ENCODE measurements at places on chromosomes 4 and X.

GRCh38 chrX:10507181-10507580 lies 113.2 kb downstream of the MID1 start:
- no peak for DNase-seq

- no peak for DNase-seq
Measured at GRCh38 chr4:38924353-38924752, 56.7 kb downstream of the FAM114A1 start.

DNA sequence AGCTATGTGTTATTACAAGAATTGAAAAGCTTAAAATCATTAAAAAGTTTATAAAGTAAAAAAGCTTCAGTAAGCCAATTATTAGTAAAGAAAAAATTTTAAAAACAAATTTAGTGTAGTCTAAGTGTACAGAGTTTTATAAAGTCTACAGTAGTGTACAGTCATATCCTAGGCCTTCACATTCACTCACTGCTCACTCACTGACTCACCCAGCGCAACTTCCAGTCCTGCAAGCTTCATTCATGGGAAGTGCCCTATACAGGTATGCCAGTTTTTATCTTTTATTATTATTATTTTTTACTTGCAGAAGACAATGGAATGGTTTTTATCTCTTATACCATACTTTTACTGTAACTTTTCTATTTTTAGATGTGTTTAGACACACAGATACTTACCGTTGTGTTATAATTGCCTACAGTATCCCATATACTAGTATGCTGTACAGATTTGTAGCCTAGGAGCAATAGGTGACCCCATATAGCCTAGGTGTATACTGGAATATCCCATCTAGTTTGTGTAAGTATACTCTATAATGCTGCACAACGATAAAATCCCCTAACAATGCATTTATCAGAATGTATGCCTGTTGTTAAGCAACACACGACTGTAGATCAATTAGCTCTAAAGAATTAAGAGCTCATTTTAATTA lies 230.7 kb downstream of the DCLK2 start:
- no peak for DNase-seq

- DNase-seq, result no peak
Measured at GRCh38 chrX:11040405-11040804, 70.7 kb upstream of the HCCS start.

GRCh38 chrX:68832101-68832416 lies 3.2 kb downstream of the EFNB1 start:
- DNase-seq, result no peak

- peak; percentile 4 for DNase-seq
Measured at GRCh38 chr4:103915224-103915869, 195.6 kb upstream of the TACR3 start.

- no peak for DNase-seq
Measured at GRCh38 chr4:150126201-150126863, 48.1 kb downstream of the DCLK2 start.

DNA sequence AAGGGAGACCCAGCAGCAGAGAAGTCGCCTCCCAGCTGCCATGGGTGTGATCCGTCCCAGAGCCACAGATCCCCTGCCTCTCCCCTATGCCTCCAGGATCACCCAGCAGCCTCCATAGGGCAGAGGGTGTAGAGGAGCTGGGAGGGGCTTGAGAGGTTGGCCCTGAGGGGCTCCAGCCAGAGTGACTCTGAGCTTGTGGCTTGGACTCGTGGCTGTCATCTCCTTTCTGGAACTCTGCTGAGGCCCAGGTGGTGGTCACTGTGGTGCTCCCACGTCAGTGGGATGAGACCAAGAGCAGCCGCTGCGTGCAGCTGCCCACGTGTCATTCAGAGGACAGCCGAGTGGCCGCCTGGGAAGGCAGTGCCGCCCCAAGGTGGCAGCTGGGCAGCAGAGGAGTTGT lies 4.2 kb downstream of the TACC3 start:
- DNase-seq, result no peak

GRCh38 chr4:81399306-81400086 lies 72.2 kb downstream of the RASGEF1B start:
- DNase-seq, result no peak

DNA sequence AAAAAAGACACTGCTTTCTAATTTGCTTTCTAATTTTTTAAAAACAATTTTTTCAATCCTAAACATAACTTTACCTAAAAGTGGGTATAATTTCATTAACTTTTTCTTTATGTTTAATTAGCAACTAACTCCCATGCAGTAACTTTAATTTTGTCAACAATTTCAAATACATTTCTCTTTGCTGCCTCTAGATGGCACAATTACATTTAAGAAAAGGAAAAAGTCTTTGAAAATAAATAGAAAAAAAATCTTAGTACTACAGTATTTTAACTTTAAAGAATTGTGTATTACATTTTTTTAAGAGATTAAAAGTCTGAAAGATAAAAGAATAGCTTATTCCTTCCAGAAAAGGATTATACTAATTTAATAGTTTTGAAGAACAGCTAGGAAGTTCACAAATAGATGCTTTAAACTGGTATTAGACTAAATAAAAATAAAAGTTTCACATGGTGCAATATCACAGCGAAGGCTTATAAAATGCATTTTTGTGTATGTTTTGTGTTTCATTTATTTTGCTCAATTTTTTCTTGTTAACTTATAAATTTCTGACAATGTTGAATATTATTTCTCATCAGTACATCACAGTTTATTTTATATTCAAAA lies 105.1 kb downstream of the ADGRA3 start:
- DNase-seq, result no peak

DNA sequence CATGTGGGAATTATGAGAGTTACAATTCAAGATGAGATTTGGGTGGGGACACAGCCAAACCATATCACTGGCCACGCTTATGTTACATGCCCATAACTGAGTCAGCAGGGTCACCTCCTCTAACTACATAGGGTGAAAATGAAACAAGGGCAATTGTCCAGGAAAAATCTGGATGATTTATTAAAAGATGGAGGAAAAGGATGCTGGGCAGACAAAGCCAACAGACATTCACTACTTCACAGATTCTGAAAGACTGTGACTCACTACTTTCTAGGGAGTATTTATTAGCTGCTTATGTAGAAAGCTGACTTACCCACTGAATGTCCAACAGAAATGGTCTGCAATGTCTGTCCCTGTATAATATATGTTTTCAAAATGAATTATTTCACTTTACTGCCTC lies 72.4 kb downstream of the APBB2 start:
- no peak for DNase-seq
